ENCODE measurements at places on chromosomes 11 and 22. TPM values are rescaled to one million over a fixed set of nuclear protein-coding genes. Genes with fewer than 3 reads are reported as not detected.

Gene DNAJB7
- total RNA-seq: not detected

Gene ROBO3
- total RNA-seq: 14.5 TPM

DNA sequence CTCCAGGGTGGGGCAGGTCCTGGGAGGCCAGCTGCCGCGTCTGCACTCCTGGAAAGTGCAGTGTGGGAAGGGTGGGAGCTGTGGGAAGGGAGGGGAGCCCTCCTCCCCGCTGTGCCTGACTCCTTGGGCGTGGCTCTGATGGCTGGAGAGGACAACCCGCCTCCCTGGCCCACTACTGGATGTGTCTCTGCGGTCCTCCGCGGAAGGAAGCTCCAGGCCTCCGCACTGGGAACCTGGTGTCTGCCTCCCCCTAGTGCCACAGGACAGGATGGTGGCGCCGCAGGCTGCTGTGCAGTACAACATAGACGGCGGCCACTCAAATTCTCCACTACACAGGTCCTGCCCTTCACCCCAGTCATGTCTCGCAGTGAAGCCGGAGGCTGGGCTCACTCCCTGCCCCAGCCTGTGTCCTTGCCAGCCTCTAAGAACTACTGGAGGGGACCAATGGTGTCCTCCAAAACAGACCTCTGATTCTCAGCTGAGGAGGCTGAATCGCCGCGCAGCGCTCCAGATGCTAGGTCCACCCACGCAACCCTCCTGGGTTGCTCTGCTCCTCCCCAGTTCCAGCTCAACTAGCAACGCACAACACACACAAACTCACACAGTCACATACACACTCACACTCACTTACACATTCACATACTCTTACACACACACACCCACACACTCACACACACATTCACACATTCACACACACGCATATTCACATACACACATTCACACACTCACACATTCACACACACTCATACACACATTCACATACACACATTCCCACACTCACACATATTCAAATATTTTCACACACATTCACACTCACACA is 12.4 kb upstream of the DSCAML1 start:
- DNase-seq: no peak

DNA sequence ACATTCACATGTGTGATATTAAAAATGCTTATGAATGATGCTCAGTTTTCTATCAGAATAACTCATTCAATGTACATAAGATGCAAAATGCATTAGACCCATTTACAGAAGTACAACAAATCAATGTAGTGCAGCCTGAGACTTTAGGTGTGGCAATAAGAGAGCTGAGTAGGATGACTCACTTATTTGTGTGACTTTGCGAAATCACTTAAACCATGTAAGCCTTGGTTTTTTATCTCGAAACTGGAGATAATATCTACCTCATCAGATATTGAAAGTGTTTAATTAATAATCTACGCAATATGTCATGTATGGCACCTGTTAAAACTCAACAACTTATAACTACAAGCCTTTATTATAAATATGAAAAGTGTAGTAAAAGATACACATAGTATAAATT is 105.7 kb upstream of the LUZP2 start:
- DNase-seq: no peak

DNA sequence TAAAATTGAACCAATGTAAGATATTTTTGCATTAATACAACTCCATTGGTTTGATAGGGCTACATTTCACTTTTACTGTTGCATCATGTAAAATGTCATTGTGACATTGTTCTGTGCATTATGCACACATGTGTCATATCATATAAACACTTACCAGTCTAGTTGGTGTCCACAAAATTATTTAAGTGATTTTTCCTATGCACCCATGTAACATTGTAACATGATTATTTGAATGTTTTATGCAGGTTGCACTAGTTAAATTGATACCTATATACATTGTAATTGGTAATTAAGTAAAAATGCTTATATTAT is 9.6 kb upstream of the BIRC3 start:
- no peak for DNase-seq

GRCh38 chr11:77968337-77968736 is 26.1 kb downstream of the INTS4 start:
- DNase-seq: no peak

DNA sequence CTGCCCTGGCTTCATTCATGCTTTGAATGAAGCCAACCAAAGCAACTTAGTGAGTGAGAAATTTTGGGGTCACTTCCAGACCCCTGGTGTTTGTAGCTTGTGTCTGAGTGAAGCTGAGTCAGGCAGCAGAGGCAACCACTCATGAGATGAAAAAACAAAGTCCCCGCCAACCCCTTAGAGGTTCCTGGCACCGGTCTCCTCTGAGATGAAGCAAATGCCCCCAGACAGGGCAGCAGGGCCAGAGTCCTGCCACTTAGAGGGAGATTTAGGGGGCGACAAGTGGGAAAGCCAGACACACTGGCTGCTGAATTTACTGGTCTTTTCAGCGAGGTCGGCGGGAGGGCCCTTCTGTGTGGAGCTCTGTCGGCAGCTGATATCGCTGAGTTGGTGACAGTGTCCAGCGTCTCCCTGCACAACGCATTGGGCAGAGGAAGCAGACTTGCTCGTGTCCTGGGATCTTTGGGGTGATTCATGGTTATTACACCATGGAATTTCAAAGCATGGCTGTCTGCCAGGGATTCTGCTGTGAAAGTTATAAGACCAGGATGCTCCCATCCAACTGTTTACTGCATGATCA is 482.6 kb downstream of the MIAT start:
- DNase-seq: no peak

DNA sequence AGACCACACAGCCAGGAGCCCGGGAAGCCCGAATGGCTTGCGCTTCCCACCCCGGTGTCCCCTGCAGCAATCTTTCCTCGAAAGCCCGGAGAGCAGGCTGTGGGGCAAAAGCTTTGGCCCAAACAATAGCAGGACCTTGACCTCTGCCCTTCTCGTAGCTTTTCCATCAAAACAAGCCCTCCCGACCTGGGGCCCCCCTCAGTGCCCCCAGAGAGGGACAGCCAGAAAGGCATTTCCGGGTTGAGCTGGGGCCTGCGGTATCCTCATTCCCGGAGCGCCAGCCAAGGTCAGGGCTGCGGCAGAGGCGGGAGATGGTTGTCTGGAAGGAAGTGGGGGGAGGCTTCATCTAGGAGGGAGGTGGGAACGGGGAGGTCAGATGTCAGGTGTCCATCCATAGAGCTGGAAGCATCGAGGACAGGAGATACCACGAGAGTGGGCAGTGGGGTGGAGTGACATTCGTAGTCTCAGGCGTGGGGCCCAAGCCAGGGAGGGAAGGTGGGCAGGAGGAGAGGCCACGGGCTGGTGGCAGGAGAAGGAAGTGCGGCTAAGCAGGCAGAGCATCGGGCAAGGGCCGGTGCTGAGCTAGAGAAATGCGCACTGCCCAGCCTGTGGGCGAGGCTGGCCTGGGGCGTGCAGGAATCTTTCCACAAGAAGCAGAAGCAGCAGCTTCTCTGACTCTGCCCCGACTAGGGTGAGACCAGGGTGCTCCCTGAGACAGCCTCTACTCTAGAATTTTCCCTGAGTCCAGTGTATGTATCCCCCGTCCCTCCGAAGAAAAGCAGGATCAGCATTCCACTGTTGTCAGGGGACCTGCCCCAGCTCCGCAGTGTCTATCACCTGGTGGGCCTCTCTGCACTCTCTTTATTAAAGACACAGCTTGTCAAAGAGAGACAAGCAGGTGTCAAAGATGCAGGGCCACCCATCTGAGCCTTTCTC is 14.3 kb downstream of the PDGFB start:
- DNase-seq: no peak

GRCh38 chr11:36210529-36210928 is 78.7 kb downstream of the COMMD9 start:
- no peak for DNase-seq

DNA sequence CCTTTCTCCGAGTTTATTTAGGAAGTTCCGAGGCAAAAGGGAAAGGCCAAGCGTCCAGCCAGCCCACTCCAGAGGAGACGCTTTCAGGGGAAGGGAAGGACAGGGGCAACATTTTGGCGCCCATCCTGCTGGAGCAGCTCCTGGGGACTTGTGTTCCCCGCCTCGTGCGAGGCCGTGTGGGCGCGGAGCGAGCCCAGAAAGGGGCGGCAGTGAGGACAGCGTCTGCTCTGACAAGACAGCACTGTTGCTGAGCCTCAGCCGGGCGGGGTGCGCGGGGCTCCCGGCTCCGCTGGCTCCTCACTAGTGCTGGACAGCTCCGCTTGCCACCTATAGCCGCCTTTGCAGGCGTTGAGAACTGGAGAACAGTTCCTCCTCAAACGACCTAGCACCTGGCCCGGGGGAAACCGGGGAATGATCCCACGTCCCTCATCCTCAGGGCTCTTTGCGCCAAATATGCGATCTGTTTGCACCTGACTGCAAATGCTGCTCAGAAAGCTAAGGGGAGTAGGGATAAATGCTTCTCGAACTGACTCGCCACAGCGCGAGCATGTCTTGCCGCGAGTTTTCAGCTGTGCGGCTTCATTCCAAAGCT is 722 bp upstream of the GUCY1A2 start:
- peak; percentile 88 for DNase-seq

- DNase-seq: no peak
Measured at GRCh38 chr11:87447606-87448005, 409.9 kb downstream of the TMEM135 start.

GRCh38 chr11:65376138-65376713 is 6.2 kb downstream of the SLC25A45 start:
- DNase-seq: no peak

GRCh38 chr11:23725752-23726151 is 771.1 kb upstream of the LUZP2 start:
- no peak for DNase-seq

Measured in osteocyte (in vitro differentiated cells).